Hematopoietic multipotent progenitor cell treated with erythropoietin and hydrocortisone succinate and interleukin-3 and kit ligand, for 15 days (in vitro differentiated cells): ENCODE measurements at places on chromosomes 1 and 21.

DNA sequence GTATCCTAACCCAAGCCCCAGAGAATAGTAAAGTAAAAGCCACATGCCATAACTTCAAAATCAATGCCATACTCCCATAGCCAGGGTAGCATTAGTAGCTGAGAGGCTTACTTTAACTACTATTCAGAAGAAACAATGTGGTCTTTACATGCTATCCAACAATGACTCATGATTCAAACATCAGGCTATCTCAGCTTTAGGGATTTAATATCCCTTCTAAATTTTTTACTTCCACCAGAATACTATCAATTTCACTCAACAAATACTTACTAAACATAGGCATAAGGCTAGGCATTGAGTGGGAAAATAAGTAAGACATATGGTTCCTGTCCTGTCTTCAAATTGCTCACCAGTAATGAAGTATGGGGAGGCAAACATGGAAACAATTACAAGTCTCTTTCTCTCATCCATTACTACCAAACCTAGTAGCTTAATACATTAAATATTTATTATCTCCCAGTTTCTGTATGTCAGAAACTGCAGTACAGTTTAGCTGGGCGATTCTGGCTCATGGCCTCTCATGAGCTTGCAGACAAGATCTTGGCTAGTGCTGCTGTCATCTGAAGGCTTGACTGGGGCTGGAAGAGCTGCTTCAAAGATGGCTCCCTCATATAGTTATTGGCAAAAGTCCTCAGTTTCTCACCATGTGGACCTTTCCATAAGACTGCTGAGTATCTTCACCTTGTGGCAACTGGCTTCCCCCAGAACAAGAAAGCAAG, 30.7 kb downstream of the EVI5 start:
- DNase-seq, result no peak

DNA sequence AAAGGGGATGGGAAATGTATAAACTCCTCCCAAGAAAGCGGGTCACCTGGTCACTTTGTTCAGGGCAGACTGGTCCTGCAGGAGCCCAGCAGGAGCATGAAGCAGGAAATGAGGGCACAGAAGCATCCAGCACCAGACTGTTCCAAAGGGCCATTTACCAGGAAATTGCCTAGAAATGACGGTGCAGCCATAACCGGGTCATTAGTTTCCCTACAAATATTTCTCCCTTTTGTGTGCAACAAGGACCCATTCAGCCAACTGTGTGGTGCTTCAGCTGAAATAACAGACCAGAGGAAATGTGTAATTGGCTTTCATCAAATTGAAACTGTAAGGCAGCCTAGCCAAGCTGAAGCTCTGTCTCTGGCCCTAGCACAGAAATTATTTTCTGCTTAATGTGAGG, 7.6 kb upstream of the CTTNBP2NL start:
- DNase-seq, result no peak

DNA sequence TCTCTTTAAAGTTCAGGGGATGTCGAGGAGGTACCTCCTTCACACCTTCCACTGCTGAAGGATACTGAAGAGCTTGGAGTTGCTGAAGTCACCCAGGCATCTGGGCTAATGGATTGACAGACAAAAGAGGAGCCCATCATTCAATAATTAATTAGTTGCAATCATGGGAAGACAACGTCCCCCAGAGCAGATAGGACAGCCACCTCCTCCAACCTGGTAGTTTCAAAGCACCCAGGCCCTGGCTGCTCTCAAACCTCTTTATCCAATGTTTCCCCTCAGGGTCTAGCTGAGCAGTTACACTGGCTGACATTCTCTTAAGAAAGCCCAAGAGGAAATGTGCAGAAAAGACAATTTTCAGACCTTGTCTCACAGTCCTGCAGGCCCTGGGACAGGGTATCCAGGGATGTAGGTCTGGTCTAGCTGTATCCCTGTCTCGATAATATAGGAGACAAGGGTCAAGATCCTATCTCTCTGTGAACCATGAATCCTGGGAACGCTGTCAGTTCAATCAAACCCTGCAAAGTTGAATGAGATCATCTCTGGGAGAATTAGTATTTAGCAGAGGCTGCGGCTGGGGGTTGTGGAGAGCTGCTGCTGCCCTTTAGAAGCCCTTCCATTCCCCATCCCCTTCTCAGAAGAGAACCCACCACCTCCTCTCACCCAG, 1.1 kb downstream of the TSPAN2 start:
- DNase-seq, result no peak

DNA sequence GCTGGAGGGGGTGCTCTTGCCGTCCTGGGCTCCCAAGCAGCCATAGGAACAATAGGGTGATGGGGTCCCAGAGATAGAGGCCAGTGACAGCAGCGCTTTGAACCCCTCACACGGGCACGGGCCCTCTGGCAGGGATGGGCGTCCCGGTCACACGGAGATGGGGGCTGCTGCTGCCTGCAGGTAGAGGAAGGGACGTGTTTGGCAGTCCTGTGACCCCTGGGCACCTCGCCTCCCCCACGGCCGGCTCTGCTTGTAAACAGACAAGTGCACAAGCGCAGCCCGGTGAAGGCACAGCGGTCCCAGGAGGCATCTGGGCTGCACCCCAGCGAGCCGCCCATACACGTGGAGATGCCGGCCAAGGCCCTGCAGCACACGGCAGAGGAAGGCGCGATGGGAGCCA, 36.5 kb upstream of the PDE9A start:
- DNase-seq, result no peak

DNA sequence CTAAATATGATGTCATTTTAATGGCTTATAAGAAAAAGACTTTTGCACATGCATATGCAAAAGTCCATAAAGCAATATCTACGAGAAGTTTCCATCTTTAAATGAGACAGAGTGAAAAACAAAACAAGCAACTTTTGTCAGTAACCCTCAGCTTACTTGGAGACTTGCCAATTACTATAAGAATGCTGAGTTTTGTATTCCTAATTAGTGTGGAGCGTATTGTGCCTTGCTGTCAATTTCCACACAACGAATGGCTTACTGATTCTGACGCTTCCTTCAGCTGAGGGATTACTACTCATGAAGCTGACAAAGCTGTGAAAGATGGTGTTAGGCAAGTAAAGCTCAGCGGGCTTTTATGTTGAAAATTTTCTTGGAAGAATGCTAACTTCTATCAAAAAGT, 440.4 kb upstream of the ADAMTS5 start:
- DNase-seq, result no peak

- DNase-seq, result no peak
Observed at GRCh38 chr1:53578358-53578757, 119.2 kb downstream of the DMRTB1 start.

DNA sequence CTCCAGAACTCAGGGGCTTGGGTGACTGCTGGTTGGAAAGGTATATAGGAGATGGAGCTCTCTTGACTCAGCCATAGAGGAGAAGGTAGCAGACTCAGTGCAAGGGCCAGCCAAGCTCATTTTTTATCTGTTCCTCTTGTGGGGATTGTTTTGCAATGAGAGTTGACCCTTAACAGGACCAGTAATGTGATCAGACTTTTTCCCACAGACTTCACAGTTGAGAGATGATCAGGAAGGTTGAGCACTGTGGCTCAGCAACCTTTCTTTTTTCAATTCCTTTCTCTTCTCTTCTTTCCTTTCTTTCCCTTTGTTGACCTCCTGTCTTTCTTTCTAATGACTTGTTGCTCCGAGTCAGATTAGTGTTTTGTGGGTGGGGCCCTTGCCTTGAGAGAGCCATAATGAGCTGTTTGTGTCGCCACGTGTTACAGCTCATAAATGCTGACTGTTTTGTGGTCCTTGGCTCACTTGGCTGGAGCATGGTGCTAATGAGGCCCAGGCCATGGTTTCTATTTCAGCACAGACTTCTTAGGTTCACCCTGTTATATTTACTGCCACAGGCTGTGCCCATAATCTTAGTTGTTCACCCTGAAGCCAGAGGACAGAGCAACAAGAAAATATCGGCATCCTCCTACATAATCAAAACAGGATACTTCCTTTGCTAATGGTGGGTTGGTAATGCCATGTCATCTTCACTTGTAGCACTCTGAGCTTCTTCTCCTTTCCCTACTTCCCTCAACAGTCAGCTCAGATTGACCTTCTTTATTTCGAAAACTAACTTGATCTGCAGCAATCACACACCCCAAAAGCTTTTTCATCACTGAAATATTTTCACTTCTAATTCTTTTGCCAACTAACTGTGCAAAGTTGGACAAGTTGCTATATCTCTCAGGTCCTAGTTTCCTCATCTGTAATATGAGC, 13.9 kb downstream of the ADAM30 start:
- no peak for DNase-seq

GRCh38 chr1:208420696-208421095, 176.5 kb upstream of the PLXNA2 start:
- no peak for DNase-seq

- DNase-seq, result no peak
Observed at GRCh38 chr1:42433369-42433768, 22.5 kb downstream of the ZMYND12 start.

DNA sequence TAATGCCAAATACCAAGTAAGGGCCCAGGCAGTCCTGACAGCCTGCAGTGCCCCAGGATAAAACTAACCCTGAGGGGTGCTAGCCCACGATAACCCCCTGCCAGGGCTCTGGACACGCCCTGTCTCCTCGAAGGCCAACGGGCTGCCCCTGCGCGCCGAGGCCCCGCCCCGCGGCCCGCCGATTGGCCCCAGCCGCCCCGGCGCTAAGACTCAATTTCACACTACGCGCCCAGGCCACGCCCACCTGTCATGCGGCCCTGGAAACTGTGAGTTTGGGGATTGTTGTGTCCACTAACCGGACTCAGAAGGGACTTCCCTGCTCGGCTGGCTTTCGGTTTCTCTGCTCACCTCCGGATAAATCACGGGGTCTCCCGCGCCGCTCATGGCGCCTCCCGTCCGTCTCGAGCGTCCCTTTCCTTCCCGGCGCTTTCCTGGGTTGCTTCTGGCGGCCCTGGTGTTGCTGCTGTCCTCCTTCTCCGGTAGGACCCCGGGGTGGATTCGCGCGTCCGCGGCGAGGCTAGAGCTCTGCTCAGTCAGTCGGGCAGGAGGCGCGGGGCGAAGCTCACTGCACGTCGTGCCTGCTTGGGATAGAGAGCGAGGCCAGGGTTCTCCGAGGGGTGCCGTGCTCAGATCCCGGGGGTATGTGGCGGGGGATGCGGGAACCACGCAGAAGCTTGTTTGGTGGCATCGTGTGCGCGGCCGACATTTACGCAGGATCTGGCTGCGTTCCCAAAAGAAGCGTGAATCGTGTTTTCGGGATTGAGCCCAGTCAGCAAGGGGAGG, at the start of gene CR1L:
TSS of gene CR1L (plus strand) at position 282 of the 783 bp plus-strand sequence. CDS start at position 383, 101 bp downstream.
- peak; percentile 97 for DNase-seq

DNA sequence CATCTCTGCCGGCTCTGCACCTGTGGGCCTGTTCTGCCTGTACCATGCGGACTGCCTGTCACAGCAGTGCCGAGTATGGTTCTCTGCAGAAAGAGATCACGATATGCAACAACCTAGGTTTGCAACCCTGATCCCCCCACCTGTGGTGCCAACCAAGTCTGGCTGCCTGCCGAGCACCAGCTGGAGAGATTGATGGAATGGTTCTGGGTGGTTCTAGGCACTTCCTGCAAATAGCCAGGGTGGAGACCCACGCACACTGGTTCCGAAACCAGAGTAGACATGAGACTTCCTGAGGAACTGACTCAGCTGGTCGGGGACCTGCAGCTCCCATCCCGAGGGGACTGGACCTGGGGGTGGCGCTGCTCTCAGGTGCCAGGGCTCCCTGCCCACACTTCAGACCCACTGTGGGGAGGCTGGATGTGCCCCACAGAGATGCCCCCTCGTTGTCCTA, 5.4 kb downstream of the TPRG1L start:
- no peak for DNase-seq

DNA sequence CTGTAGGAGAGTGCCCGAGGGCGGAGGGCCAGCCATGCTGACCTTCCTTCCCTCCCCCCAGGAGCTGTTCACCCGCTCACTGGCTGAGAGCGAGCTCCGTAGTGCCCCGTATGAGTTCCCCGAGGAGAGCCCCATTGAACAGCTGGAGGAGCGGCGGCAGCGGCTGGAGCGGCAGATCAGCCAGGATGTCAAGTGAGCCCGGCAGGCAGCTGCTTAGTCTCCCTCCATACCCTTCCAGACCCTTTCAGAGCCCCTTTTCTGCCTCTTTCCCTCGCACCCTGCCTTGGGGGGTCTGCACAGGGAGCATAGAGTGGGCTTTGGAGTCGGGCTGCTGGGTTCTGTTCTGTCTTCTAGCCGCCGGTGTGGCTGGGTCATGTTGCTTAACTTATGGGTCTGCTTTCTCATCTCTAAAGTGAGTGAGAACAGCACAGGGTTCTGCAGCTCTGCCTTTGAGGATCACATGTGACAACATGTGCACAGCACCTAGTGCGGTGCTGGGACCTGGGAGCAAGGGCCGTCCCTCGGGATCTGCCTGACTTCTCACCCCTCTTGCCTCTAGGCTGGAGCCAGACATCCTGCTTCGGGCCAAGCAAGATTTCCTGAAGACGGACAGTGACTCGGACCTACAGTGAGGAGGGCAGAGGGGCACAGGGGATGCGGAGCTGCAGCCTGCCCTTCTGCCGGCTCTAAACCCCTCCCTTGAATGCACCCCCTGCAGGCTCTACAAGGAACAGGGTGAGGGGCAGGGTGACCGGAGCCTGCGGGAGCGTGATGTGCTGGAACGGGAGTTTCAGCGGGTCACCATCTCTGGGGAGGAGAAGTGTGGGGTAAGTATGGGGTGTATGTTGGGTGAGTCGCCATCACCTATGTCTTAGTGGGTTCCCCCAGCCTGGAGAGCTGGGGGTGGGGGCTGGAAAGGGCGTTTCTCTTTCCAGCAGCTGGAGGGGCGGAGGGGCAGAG, 6.2 kb downstream of the AMPD2 start:
- DNase-seq, result no peak

- DNase-seq, result no peak
Observed at GRCh38 chr1:154808261-154808908, 61.7 kb downstream of the KCNN3 start.

DNA sequence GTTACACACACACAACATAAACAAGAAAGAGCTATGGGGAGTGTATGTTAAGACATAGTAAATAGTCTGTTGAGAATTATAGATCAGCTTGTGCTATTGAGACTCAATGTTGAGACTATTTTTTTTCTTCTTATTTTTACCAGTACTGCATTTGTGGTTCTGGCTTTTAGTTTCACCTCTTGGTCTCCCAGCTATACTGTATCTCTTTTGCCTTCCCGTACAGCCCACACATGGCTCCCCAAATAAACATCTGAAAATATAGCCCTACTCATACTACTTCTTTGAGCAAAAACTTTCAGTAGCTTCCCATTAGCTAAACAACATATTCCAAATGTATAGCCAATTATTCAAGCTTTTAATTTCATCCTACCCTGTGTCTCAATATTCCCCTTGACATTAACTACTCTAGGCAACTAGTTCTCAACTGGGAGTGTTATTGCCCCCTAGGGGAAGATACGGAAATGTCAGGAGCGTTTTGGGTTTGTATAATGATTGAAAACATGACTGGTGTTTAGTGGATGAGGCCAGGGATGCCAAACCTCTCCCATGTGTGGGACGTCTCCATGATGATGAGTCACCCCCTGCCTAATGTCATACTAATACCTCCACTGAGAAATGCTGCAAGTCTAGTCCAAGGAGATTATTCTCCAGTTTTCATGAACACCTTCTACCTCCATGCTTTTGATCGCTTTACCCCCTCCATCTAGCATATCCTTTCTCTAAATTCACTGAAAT, 6.8 kb downstream of the RPE65 start:
- DNase-seq, result peak; percentile 8
